ENCODE measurements at places on chromosomes 13 and 19.

DNA sequence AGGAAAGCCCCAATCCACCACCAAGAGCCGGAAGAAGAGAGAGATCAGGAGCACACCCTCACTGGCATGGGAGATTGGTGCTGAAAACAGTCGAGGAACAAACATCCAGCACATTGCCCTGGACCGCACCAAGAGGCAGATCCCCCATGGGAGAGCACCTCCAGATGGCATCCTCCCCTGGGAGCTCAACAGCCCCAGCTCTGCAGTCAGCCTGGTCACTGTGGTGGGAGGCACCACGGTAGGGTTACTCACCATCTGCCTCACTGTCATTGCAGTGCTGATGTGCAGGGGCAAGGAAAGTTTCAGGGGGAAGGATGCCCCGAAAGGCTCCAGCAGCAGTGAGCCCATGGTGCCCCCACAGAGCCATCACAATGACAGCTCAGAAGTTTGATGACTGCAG is 110.2 kb downstream of the STOML3 start:
- no peak overlapping the region for H3K27ac ChIP-seq
- H3K4me3 ChIP-seq = no peak overlapping the region
- H3K36me3 ChIP-seq = no peaks in the 10 kb centered on the region
- no peaks in the 10 kb centered on the region for H3K4me1 ChIP-seq

DNA sequence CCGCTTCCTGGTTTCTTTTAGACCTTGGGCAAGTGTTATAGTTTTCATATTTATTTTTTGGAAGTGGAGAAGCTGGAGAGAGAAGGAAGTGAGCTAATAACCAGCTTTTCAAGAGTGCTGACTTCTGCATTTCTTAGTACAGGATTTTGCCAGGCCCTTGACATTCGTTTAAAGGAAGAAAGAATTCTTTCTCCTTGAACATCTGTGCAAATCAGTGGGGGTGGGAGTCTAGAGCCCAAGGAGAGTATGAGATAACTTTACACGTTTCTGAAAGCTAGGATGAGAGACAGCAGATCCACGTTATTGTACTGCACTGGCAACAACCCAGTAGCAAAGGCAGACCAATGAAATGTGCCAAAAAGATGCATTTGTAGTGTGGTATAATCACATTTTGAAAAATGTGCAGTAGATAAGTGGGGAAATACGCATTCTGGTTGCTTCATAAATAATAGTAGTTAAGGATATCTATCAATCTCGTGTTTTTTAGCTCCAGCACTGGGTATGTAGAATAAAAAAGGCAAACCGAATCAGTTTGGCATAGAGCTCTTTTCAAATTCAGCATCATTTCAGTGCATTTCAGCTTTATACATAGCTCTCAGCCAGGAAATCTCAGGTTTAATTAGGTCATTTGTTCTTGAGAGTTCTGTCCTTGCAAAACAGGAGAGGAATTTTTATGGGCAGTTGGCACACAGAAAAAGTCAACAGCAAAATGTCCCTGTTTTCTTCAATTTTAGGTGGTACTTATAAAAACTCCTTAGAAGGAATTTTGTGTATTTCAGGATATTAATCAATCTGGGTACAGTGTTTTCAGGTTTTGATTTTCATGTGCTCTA is 4.3 kb downstream of the RNF113B start:
- no peaks in the 10 kb centered on the region for H3K4me1 ChIP-seq
- no peak overlapping the region for H3K27ac ChIP-seq
- no peak for DNase-seq
- H3K4me3 ChIP-seq = no peak overlapping the region

DNA sequence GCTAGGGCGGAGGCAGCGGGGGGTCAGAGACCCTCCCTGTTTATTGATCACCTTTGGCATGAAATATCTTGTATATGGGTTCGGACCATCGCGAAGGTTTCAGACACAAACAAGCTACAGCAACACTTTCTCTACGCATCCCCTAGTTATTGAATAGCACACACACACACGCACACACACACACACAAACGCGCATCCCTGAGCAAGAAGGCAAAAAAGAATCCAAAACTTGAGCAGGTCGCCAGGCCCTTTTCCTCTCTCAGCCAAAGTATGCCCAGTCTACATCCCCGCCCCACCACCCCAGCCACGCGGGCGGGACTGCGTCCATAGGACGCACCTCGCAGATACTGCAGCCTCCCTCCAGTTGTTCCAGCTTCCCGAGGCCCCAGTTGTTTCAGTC is 16.0 kb downstream of the POU4F1 start:
- H3K4me1 ChIP-seq = peaks cover 15% of the 10 kb centered on the region
- no peak overlapping the region for H3K27ac ChIP-seq
- DNase-seq = no peak
- peaks cover 79% of the 10 kb centered on the region for H3K27me3 ChIP-seq

DNA sequence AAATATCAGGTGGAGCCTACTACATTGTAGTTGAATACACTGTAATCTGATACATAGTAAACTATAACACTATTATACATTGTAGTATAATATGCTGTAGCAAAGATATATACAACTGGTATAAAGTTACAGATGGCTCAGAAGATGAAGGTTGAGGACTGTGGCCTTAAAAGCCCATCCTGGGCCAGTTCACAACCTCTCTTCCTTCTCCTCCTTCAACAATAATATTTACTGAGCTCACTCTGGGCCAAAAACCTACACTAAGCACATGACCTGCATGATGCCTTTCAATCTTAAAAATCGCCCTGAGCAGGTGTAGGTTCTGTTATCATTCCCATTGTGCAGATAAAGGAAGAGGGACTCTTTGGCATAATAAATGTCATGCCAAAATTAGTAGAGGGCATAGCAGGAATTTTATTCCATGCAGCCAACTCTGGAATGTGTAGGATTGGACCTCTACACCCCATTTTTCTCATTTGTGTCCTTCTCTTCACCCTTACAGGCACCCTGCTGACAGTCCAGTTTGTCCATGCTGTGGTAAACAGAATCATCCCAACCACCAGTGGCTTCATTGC is 14.6 kb upstream of the SIN3B start:
- DNase-seq = no peak
- no peak overlapping the region for H3K4me3 ChIP-seq
- H3K27ac ChIP-seq = no peak overlapping the region
- H3K36me3 ChIP-seq = peaks cover 7% of the 10 kb centered on the region
- peaks cover 6% of the 10 kb centered on the region for H3K27me3 ChIP-seq

DNA sequence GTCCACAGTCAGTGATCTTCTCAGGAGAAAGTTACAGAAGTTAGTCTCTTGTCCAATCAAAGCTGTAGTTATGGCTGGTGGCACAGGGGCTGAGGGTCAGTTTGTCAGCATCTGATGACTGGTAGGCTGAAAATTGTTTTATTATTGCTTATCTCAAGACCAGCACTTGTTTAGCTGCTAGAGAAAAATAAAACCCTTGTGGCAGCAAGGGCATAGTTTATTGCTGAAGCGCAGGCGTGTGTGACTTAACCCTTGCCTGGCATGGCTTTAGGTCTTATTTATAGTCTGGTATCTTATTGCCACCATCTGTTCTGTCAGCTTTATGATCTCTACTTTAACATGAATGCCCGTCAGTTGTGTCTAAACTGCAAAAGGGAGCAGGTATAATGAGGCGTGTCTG is 154.7 kb downstream of the USP12 start:
- H3K36me3 ChIP-seq = no peaks in the 10 kb centered on the region
- no peak overlapping the region for H3K27ac ChIP-seq
- H3K4me3 ChIP-seq = no peak overlapping the region
- H3K4me1 ChIP-seq = no peaks in the 10 kb centered on the region
- DNase-seq = no peak

GRCh38 chr13:95457294-95457693 is 95.2 kb upstream of the CLDN10 start:
- DNase-seq = no peak
- peaks cover 19% of the 10 kb centered on the region for H3K4me1 ChIP-seq
- peak overlapping the region; percentile 49 for H3K4me3 ChIP-seq
- H3K27me3 ChIP-seq = peaks cover 9% of the 10 kb centered on the region

DNA sequence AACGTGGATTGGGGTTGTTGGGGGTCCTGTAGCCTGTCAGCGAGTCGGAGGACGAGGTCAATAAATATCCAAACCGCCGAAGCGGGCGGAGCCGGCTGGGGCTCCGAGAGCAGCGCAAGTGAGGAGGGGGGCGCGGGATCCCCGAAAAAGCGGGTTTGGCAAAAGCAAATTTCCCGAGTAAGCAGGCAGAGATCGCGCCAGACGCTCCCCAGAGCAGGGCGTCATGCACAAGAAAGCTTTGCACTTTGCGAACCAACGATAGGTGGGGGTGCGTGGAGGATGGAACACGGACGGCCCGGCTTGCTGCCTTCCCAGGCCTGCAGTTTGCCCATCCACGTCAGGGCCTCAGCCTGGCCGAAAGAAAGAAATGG is 754 bp upstream of the SIX5 start:
- peak overlapping the region; percentile 88 for H3K4me3 ChIP-seq
- H3K36me3 ChIP-seq = no peaks in the 10 kb centered on the region
- DNase-seq = no peak
- no peaks in the 10 kb centered on the region for H3K27me3 ChIP-seq

- no peak for DNase-seq
- no peak overlapping the region for H3K27ac ChIP-seq
- no peak overlapping the region for H3K4me3 ChIP-seq
- H3K27me3 ChIP-seq = no peaks in the 10 kb centered on the region
- H3K36me3 ChIP-seq = peaks cover 21% of the 10 kb centered on the region
- H3K4me1 ChIP-seq = no peaks in the 10 kb centered on the region
Measured at GRCh38 chr19:33486936-33487811, 34.4 kb downstream of the PEPD start.

GRCh38 chr13:24985107-24985506 is 110.8 kb upstream of the PABPC3 start:
- H3K27ac ChIP-seq = no peak overlapping the region
- H3K36me3 ChIP-seq = no peaks in the 10 kb centered on the region
- no peak overlapping the region for H3K4me3 ChIP-seq

DNA sequence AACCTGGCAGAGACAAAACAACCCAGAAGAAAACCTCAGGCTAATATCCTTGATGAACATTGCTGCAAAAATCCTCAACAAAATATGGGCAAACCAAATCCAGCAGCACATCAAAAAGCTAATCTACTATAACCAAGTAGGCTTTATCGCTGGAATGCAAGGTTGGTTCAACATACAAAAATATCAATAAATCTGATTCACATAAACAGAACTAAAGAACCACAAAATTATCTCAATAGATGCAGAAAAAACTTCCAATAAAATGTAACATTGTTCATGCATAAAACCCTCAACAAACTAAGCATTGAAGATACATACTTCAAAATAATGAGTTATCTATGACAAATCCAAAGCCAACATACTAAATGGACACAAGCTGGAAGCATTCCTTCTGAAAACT is 8.8 kb downstream of the ZNF724 start:
- no peaks in the 10 kb centered on the region for H3K27me3 ChIP-seq
- H3K36me3 ChIP-seq = peaks cover 72% of the 10 kb centered on the region
- no peak overlapping the region for H3K4me3 ChIP-seq
- DNase-seq = peak; percentile 13

- no peak for DNase-seq
- H3K27me3 ChIP-seq = peaks cover 5% of the 10 kb centered on the region
- H3K36me3 ChIP-seq = no peaks in the 10 kb centered on the region
- H3K4me1 ChIP-seq = no peaks in the 10 kb centered on the region
Measured at GRCh38 chr19:48568345-48568886, 16.4 kb downstream of the SULT2B1 start.

DNA sequence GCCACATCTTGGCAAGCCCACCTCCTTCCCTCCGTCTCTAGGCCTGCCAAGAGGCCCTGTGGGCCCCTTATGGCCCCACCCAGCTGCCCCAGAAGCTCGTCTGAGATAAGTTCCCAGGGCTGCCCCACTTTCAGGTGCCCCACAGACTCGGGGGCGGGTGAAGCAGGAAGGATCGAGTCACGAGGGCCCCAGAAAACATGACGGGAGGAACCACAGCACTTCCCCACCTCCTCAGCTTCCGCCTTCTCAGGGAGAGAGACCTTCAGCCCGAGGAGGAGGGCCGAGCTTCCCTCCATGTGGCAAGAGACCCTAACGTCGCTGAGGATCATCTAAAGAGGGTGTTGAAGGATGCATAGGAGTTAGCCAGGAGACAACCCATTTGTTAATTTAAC is 4.5 kb upstream of the IL12RB1 start:
- peaks cover 48% of the 10 kb centered on the region for H3K4me1 ChIP-seq
- no peaks in the 10 kb centered on the region for H3K27me3 ChIP-seq
- peak; percentile 71 for DNase-seq
- H3K27ac ChIP-seq = peak overlapping the region; percentile 98
- H3K36me3 ChIP-seq = no peaks in the 10 kb centered on the region

Measured in naive thymus-derived CD8-positive, alpha-beta T cell (primary cell).